ENCODE measurements at places on chromosomes 7 and 10.

DNA sequence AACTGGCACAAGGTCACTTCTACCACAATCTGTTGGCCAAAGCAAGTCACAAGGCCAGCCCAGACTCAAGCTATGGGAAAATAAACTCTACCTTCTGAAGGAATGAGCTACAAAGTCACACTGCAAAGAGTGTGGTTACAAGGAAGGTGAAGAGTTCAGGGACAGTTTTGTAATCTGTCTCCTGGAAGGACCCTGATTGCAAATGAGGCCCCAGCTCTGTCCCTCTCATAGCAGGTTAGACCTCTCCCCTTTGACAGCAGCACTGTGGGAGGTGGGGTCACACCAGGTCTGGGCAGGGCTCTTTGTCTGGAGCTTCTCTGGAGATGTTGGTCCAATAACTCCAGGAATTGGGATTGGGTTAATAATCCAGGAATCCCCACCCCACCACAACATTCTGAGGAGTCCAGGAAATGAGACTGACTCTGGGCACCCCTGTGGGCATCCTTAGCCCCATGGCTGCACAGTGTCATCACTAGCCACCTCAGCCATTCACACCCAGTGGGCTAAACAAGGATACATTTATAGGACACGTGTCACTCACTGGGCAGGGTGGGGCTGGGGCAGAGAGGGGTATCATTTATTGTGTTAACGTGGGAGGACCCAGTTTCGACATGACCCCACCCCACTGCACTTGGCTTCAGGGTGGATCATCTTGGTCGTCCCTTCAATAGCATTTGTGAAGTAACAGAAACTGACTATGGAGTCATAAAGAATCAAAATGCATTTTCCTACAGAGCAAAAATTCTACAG is 23.7 kb upstream of the C10orf105 start:
- no peak for DNase-seq

DNA sequence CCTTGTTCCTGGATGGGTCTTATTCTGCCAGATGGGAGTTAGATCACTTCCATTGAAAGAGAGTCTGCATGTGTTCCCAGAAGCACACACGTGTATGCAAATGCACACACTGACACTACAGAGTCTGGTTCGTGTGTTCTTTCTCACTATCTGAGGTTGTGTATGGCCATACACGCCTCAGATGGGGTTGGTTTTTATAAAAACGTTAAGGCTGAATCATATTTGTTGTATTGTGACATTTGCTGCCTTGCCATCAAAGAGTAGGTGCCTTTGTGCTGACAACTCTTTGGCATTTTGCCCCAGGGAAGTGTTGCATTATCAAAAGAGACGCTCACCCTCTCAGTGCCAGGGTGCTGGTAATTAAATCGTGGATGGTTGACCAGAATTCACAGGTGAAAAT is 37.7 kb upstream of the HDAC9 start:
- no peak for DNase-seq

DNA sequence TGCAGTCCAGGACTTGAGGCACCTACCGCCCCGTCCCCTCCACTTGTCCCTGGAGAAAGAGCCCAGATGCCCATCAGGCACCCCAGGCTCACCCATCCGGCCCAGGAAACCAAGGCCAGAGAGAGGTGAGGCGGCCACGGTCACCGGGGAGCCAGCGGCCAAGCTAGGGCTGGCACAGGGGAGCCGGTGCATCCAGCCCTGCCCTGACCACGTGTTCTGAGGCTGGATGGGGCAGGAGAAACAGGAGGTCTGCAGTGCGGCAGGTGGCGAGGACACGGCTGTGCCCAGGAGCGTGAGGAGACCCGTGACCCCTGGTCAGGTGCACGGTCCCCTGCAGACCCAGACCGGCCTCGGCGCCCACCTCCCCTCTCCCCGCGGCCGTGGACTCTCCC is 27.6 kb downstream of the UNCX start:
- DNase-seq = no peak

DNA sequence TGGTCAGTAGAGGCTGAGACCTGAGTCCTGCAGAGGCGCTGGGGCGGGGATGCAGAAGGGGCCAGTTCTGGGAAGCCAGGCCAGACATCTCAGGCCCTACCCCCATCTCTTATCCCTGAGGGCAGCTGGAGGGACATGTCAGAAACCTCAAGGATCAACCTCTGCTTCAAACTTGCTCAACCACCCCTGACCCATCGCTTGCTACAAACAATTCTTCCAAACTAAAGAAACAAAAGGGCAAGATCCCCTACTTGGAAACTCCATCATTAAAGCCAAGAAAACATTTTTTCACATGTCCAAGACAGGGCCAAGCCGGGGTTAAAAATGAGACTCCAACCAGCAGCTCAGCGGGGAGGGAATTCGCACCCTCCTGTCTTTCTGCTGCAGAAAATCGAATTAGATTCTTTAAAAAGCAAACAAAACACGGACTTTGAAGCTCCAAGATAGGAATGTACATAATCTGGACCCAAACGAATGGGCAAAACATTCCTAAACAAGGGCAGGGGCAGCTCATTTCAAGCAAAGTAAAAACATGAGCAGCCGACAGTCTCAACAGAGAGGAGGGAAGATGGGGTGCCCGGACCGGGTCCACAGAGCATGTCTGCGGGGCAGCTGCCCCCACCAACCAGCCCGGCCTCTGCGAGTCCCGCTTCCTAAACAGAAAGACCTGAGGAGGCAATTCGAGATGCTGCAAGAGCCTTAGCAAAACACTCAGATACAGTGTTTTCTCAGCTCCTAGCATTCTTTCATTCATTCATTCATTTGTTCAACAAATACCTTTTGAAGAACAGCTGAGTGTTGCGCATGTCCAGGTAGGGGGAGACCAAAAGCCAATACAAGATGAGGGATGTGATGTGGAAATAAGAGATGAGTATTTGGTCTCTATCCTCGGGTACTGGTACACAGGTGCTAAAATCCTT is 44.8 kb downstream of the CHST15 start:
- DNase-seq = no peak

GRCh38 chr10:79243181-79244067 is 103.8 kb upstream of the PPIF start:
- peak; percentile 64 for DNase-seq

GRCh38 chr10:13844651-13845050 is 257.9 kb downstream of the PRPF18 start:
- DNase-seq = no peak

DNA sequence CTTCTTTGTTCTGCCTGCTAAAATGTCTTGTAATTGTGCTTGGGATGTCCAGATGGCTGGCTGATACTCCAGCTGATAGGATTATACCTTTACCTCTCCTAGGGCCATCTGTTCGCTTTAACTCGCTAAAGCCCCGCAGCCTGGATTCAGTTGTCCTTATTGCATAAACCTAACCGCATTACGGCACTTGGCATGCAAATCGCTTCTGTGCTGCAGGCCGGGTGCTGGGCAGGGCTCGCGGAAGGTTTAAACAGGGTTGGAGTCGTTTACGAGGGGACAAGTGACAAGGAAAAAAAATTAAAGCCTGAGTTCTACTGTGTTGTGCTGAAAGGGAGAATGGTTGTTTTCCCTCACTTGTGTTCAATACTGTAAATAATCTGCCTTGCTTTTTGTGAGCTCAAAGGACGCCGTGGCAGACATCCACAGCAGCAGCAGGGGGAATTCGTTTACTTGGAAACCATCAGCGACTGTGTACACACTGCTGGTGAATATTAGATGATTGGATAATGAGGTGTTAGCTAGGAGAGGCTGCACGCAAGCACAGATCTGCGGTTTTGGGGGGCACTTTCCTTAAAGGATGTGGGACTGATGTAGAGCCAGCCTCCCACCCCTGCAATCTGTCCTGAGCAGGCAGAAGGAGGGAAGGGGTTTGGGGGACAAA is 93.0 kb downstream of the EBF3 start:
- no peak for DNase-seq

DNA sequence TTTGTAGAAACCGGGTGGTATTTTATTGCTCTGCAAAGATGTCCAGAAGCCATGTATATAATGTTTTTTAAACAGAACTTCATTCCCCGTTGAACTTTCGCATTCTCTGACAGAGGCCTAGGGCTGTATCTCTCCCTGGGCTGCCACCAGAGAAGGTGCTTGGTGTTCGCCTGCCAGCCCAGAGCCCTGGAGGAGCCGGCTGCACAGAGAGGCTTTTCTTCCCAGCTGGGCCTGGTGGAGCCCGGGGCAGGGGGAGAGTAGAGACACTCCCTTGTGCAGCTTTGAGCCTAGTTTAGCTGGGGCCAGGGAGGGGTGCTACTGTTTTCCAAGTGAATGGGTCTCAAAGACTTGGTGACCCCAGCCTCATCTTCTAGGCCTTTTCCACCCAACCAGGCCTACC is 13.6 kb upstream of the TRIM8 start:
- DNase-seq = no peak

GRCh38 chr7:82345886-82346285 is 97.7 kb downstream of the CACNA2D1 start:
- no peak for DNase-seq
